ENCODE measurements at places on chromosomes 1 and 21.

DNA sequence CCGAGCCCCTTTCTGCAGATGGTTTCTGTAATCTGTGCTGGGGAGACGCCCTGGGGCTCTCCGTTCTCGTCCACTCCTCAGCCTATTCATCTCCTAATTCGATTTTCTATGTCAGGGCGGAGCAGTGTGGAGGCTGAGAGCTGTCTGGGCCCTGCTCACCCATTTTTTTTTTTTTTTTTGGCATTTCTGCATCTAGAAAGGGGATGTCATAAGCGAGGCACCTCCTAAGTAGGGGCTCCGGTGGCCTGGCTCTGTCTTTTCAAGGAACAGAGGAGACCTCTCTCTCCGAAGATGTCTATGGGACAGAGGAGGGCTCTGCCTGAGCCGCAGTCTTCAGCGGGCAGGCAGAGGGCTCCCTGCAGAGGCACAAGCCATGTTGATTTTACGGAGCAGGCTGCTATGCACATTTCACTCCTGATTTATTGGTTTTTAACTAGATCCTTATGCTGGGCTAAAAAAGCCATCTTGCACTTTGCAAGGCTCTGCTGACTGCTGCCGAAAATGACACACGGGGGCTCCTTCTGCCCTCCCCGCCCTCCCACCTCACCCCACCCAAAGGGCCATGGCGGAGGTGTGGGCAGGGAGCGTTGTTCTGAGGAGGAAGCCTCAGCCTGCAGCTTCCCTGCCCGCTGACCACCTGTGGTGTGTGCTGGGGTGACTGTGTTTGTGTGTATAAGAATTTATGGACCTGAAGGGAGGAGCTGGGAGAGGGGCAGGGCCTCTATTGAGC lies 71.0 kb downstream of the FOXD2 start:
- peak; percentile 18 for DNase-seq

- no peak for DNase-seq
These were observed 140.1 kb upstream of the NFIA start for GRCh38 chr1:60942291-60942690.

GRCh38 chr21:15028186-15028585 lies 36.6 kb downstream of the NRIP1 start:
- DNase-seq = no peak

- no peak for DNase-seq
These were observed 73.6 kb upstream of the LYST start for GRCh38 chr1:235940285-235940684.

DNA sequence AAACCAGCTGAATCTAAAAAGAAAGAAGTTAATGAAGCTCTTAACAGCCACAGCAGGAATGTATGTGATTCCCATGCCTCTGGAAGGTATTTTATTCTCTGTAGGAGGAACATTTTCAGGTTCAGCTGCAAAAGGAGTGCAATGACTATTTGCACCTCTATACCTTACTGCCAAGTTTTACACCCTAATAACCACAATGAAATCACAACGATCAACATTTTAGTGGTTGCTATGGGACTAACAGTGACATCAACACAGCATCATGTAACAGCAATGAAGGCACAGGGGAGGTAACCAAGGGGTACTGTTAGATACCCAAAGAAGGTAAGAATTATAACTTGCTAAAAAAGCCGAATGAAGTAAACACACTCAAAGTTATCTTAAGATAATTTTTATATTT lies 116.3 kb upstream of the HP1BP3 start:
- no peak for DNase-seq

GRCh38 chr1:17136936-17137335 lies 17.7 kb upstream of the PADI2 start:
- no peak for DNase-seq

GRCh38 chr1:183476081-183476480 lies 3.8 kb downstream of the SMG7 start:
- DNase-seq = no peak

- peak; percentile 98 for DNase-seq
These were observed 87.4 kb downstream of the FASLG start for GRCh38 chr1:172746091-172746949.

GRCh38 chr1:246367041-246367440 lies 140.0 kb downstream of the SMYD3 start:
- no peak for DNase-seq

DNA sequence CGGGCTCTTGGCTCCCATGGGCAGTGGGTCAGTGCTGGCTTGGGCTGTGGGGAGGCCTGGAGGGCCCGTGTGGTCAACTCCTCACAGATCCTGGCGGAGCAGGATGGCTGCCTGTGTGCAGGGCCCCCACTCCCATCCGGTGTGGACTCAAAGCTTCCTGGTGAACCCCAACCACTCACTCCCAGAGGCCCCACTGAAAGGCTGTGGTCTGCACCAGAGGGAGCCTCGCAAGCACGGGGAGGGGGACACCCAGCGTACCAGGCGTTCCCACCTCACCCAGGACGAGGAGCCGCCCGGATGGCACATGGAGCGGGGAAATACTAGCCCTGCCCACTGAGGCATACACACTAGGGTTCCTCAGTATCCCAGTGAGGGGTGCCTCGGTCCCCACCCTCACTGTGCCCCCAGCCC lies 75.4 kb upstream of the ACTRT2 start:
- DNase-seq = no peak

DNA sequence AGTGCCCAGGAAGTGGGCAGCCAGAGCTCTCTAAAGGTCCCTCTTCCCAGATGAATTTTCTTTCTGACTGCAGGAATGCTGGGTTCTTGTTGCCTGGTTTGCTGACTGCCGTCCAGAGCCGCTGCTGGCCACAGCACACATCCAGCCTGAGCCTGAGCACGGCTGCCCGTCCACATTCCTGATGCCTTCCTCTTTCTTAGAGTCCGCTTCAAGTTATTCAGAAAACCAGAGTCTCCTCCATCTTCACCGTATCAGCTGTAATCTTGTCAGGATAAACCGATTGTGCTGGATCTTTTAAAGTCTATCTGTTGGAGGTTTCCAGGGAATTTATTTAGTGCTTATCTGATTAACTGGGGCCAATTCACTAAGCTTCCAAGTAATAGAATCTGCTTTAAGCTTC lies 84.8 kb upstream of the BCAR3 start:
- no peak for DNase-seq

- DNase-seq = peak; percentile 59
These were observed 12.4 kb downstream of the NEXN start for GRCh38 chr1:77900687-77901293.
